ENCODE measurements at places on chromosomes 4 and X. TPM values are rescaled to one million over a fixed set of nuclear protein-coding genes. Genes with fewer than 3 reads are reported as not detected.

HNRNPH2 gene
- polyA plus RNA-seq, result 117 TPM

DNA sequence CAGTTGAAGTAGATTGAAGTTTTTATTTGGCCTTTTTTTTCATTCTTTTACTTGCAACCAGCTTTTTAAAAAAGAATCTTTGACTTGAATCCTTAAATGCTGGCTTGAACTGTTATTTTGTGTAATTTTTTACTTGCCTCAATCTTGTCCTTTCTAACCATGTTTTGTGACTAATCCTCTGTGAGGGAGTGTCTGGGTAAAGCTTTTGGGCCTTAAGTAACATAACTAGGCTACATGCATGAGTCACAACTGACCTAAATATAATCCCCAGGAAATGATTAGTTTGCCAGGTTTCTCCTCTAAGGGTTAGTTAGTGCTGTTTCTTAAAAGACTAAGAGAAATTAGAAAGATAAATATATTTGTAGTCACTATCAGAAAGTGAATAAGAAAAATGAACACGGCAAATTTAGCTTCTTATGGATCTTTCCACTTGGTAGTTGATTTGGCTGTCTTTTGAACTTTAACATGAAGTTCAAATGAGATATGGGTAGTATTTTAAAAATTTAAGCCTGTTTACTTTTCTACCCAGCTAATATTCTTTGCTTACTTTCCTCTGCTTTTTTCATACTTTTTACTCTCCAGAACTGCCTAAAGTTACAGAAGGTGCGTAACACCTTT, 13.0 kb downstream of the EXOC1 start:
- DNase-seq, result no peak

DNA sequence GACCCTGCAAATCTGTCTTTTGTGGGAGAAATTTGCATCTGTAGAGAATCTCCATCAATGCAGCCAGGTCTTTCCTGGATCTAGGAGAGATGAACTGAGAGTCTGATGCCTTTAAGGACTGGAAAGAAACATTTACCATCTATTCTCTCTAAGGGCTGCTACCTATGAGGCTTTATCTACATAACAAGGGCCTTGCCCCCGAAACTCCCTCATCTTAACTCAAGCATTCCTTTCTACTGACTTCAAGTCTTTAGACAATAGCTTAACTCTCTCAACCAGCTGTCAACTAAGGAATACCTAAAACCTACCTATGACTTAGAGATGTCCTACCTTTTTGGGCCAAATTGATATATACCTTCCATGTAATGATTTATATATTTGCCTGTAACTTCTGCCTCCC, 32.1 kb downstream of the MAGEB17 start:
- DNase-seq, result no peak

GRCh38 chrX:55340896-55341433, 76.2 kb upstream of the PAGE3 start:
- DNase-seq, result no peak

GRCh38 chrX:68865300-68865699, 36.5 kb downstream of the EFNB1 start:
- no peak for DNase-seq

DNA sequence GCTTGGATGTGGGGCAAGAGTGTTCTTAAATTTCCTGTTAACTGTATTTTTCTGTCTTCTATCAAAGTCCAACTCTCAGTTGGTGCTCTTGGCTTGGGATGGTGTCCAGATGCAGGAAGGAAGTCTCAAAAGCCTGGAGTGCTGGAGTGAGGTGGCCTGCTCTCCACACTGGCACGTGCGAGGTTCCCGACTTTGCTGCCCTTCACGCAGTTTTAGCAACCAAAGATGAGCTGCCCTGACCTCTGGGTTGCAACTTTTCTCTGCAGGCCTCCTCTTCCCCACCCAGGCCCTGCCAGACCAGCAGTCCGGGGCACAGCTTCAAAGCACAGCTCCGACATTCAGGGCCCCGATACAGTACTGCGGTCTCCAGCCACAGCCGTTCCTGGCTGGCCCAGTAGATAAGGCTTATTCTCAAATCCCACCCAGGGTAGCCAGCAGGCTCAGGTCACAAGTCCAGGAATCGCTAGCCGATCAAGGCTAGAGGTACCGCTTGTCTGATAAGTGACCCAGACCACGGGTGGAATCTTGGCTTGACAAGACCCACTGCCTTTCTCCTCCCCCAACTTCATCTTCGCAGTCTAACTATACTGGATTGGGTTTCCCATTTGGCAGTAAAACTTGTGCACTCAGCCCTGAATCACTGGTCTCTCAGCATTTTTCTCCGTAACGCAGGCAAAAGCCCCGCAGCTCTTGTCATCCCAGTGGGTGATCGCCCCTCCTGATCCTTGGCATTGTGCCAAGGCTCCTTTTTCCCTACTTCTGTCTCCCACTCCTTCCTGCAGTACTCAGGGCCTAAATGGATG, 21.8 kb upstream of the JADE1 start:
- DNase-seq, result no peak

RPA4 gene
- polyA plus RNA-seq, result not detected

DNA sequence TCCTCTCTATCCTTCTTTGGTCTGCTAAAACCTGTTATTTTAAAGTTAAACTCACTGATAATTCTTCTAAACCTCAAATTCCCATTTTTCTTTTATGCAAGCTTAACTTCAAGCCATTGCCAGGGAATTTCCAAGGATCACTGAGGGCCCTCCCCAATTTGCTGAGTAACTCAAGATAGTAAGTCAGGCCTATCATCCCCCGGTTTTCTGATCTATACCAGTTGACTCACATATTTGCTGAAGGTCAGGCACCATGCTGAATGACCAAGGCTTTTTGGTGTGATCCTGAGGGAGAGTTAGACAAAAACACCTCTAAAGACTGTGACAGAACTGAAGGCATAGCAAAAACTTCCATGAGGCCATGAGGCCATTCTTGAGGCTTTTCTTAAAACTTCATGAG, 1301.9 kb downstream of the PCDH7 start:
- no peak for DNase-seq

GRCh38 chrX:7263961-7264360, 116.0 kb upstream of the PUDP start:
- no peak for DNase-seq

DNA sequence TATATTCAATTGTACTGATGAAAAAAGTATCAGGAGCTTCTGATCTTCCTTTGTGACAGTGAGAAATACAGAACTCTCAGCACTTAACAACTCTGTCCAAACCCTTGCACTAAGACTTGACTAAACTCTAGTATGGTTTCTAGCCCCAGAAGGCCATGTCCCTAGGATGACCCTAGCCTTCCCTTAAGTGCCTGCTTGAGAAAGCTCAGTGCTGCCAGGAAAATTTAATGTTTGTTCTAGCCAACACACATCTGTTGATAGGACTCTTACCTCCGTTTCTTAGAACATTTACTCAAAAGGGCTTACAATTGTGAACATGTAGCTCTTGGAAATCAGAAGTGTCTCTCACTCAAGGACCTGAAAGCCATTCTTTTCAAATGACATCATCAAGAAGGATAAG, 1055.2 kb upstream of the FTHL17 start:
- no peak for DNase-seq

- no peak for DNase-seq
These were observed 30.6 kb upstream of the ANTXR2 start for GRCh38 chr4:80103629-80104028.

GRCh38 chr4:52711834-52712250, 39.4 kb downstream of the ERVMER34-1 start:
- DNase-seq, result no peak

SAGE1 gene
- polyA plus RNA-seq, result not detected

GRCh38 chr4:138299881-138300280, 57.7 kb upstream of the SLC7A11 start:
- no peak for DNase-seq

DNA sequence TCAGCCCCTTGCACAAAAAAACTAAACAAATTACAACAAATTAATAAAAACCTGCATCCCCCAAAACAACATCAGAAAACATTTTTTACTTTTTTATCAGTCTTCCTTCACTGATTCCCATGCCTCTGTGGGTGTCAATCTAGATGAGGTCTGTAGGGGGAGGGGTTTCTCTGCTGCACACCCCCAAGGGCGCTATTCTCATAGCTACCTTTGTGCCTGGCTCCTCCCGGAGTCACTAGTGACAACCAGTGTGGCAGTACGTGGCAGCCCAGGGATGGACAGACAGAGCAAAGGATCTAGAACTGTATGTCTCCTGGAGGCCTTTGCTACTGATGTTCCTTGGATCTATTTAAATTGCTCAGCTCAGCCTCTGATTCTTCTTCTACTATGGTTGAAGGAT, 228.1 kb upstream of the ANXA3 start:
- no peak for DNase-seq

DNA sequence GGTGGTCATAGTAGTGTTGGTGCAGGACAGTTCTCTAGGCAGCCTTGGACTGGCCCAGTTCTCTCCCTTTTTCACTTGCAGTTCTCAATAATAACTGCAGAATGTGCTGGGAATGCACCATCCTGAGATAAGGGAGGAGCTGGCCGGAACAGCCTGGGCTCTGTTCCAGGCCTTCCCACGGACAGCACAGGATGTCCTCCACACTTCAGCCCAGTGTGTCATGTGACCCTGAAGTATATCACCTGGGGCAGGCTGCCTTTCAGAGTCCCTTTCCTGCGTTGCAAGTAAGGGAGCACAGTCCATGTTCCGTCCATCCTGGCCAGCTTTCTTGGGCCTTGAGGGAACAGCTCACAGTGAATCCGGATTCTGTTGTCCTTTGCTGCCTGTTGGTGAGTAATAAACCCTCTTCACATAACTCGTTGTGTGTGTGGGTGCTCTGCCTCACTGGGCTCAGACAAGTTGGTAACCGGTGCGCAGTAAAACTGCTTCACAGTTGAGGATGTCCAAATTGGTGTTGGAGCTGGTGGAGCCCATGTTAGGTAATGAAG, 32.3 kb upstream of the BBS12 start:
- no peak for DNase-seq

DNA sequence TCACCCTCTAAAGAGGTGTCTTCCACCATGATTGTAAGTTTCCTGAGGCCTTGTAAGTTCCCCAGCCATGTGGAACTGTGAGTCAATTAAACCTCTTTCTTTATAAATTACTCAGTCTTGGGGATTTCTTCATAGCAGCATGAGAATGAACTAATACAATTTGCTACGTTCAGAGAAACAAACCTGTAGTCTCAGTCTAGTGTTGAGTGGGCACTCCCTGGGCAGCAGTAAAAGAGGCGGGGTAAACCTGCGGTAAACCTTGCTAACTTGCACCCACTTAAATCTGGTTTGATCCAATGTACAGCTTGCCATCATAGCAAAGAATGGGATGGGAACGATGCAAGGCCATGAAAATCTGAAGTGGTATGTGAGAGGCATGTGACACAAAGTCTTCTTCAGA, 22.4 kb downstream of the GRXCR1 start:
- DNase-seq, result no peak

ABCG2 gene
- polyA plus RNA-seq, result 10.5 TPM

MAGEE2 gene
- 0.73 TPM for polyA plus RNA-seq

GRCh38 chr4:11954093-11954492, 525.4 kb upstream of the HS3ST1 start:
- no peak for DNase-seq

- no peak for DNase-seq
These were observed 82.9 kb upstream of the TAB3 start for GRCh38 chrX:30971774-30972603.

DNA sequence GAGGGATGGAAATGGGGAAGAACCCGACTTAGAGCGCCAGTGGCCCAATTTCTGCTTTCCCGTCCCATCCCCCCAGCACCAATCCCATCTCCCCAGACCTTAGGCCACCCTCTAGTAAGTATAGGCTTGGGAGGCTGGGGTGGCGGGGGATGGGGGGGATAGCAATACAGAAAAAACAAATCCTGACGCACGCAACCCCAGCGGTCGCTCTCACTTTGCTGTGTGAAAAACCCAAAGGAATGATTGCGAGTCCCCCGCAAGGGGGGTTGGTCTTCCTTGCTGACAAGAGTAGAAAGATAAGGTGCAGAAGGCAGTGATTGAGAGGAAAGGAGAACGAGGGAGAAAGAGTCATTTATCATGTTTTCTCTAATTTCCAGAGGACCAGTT, 863 bp downstream of the CPE start:
- no peak for DNase-seq

BEX1 gene
- 62.7 TPM for polyA plus RNA-seq

GRCh38 chr4:140070366-140070765, 83.6 kb downstream of the MAML3 start:
- DNase-seq, result no peak

DNA sequence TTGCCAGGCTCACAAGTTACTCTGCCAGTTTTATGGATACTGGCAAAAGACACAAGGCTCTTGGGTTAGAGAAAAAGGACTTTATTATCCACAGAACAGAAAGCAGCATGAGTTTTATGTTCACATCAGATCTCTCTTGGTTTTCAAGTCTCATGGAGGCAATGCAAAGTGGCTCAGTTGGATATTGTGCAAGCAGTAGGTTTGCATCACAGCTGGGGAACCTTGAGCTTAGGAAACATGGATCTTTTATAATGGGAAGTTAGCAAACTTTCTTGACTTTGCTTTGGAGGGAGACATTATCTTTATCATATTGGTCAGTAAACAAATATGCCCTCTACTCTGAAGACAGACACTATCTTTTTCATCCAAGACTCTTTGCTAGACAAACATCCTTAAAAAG, 109.2 kb upstream of the GRPR start:
- DNase-seq, result no peak

VCX gene
- not detected for polyA plus RNA-seq

GRCh38 chrX:130789793-130790192, 113.2 kb downstream of the ENOX2 start:
- no peak for DNase-seq

GRCh38 chrX:124818033-124818432, 471.7 kb downstream of the SH2D1A start:
- DNase-seq, result no peak

DNA sequence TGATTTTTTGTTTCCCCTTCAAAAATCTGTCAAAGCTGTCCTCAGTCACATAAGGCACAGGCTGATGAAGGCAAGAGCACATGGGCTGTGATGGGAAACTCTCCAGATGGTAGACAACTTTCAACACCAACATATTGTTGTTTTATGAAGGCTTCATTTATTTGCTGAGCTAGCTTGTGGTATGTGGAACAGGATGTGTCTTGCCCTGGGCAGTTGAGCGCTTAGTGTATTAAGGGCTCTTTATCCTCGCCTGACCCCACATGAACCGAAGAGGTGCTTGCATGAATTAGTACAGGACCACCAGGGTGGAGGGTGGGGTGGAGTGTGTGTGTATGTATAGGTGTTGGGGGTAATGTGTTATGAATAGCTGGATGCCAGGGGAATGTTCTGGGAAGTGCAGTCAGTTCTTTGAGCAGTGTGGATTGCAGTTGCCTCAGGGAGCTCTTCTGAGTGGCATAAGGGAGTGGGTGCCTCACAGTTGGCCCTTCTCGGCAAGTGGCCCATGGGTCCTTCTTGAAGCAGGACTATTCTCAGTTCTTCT, 103.1 kb downstream of the PHEX start:
- no peak for DNase-seq

Data from left renal pelvis (tissue), 4 donors.